ENCODE measurements at places on chromosomes 1 and 21. TPM values are rescaled to one million over a fixed set of nuclear protein-coding genes. Genes with fewer than 3 reads are reported as not detected.
A peak's percentile ranks its signal among the peaks of the same experiment; 100 is the strongest.

DNA sequence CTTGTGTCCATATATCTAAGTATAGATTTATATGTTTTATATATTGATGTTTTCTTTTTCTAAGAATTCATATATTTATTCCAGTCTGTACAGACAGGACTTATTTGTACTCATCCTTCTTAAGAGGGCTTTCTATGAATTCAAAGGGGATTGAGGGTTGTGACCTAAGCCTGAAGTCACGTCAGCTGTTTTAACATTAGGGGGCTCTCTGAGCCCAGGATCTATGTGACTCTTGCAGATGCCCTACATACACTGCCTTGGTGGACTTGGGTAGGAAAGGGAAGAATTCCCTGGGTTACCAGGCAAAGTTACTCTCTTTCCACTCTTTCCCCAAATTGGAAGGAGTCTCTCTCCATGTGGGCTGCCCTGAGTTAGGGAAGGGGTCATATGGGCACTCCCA lies 283.8 kb upstream of the DAB1 start:
- no peak for DNase-seq

The TPM3 gene
- total RNA-seq = 508 TPM

DNA sequence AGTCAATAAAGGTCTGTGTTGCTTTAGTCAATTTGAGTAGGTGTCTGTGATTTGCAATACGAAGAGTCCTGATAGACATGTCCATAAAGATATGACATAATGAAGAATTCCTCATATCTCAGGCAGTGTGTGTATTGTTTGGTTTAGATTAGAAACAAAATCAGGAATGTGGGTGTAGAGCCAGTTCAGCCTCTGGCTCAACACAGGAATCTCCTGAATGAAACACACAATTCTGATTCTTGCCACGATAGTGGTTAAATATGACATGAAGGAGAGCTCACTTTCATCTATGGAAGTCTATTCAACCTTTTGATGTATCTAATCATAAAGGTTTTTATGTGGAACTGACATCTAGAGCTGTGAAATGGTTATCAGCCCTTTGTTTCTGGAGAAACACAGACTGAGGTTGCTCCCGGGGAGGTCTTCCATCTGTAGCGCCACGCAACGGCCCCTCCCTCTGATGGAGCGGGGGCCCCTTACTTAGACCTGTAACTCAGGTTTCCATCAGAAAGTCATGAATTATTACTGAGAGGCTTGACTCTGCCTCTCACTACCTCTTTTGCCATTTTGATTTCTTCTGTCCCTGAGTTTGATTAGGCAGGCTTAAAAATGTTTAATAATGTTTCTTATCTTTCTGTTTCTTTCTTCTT lies 19.5 kb downstream of the TSPAN2 start:
- no peak for DNase-seq

The MANEAL gene
- total RNA-seq = 22.7 TPM

The SELENBP1 gene
- 13.9 TPM for total RNA-seq

DNA sequence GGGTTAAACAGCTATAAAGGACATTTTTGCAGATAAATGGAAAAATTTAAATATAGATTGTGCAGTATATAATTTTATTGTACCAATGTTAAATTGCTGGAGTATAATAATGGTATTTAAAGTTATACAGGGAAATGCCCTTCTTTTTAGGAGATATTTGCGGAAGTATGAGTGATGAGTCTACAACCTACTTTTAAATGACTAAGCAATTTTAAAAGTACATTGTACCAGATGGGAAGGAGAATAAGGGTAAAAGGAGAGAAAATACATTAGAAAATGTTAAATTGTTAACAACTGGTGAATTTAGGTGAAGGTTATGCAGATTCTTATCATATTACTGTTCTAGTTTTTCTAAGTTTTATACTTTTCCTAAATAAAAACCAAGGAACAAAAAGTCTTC lies 91.8 kb downstream of the ZZZ3 start:
- DNase-seq = no peak

DNA sequence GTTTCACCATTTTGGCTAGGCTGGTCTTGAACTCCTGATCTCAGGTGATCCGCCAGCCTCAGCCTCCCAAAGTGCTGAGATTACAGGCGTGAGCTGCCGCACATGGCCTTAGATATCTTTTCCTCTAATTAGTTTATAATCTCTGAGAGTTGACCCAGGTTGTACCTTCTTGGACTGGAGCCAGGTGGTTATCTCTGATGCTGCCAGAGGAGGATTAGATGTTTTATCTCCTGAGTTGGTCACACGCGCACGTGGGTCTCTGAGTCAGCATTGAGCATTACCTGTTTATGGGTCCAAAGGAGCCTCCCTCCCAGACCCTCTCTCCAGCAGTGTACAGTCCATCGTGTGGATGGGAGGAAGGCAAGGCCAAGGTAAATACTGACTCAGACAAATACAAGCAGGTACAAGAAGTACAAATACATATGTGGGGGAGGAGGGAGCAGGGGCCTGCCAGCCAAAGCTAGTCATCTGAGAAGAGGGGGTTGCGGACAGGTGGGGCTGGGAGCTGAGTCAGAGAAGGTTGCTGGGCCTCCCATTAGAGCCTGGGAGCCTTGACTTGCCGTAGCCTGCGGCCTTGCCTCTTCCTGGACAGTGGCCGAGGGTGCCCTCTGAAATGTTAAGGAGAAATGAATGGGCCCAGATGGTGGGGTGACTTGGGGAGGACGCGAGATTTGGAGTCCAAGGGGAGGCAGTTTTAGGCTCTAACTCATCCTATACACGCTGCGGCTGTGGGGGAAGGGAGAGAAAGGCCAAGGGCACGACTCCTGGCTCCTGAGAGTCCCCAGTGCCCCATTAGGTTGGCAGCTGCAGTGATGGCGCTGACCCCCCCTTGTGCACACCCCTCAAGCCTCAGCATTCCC lies 13.1 kb downstream of the IL6R start:
- no peak for DNase-seq

- peak; percentile 70 for DNase-seq
Measured at GRCh38 chr1:63063367-63063766, 259.0 kb upstream of the FOXD3 start.

DNA sequence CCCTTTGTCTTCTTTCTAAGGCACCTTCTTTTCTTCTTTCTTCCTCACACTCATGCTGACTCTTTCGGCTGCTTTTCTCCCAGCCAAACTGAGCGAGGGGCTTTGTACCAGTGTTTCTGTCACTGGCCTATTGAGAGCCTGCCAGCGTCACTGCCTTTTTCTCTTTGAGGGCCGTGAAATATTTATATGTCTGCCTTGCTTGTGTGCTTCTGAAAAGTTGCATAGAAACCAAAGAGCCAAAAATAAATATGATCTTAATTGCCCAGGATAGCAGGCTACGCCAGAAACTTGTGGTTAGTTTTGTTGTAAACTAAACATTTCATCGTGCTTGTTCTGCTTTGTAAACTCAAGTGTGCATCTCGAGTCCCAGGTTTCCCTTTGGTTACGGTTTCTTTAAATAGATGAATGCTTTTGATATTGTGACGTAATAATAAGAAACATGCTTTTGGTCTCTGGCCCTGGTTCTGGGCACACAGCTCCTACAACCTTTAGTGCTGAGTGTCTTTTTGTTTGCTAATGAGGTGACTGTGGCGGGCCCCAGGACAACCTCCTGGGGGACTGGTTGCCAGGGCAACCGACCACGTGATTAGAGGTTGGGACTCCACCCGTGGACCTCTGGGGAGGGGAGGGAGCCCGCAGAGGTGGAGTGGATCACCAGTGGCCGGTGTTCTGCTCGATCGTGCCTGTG lies 10.8 kb downstream of the SLC37A1 start:
- peak; percentile 61 for DNase-seq

DNA sequence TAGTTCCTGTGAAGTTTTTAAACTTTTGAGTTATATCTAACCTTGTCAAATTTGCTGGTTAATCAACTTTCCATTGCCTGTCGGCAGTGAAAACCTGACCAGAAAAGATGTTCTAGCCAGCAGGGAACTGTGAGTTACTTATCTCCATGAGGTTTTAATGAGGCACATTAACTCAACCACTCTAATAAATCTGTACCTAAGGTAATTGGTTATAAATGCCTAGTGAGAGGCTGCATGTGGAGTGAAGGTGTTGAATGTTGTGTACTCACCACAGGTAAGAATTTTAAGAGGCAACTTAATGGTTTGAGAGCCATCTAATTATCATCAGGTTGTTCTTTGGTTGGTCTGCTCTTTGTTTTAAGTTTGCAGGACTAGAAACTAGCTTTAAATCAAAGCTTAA lies 138.4 kb upstream of the LHX8 start:
- no peak for DNase-seq

- DNase-seq = no peak
Measured at GRCh38 chr1:221350091-221350490, 391.8 kb downstream of the DUSP10 start.

The VSIG8 gene
- total RNA-seq = not detected

DNA sequence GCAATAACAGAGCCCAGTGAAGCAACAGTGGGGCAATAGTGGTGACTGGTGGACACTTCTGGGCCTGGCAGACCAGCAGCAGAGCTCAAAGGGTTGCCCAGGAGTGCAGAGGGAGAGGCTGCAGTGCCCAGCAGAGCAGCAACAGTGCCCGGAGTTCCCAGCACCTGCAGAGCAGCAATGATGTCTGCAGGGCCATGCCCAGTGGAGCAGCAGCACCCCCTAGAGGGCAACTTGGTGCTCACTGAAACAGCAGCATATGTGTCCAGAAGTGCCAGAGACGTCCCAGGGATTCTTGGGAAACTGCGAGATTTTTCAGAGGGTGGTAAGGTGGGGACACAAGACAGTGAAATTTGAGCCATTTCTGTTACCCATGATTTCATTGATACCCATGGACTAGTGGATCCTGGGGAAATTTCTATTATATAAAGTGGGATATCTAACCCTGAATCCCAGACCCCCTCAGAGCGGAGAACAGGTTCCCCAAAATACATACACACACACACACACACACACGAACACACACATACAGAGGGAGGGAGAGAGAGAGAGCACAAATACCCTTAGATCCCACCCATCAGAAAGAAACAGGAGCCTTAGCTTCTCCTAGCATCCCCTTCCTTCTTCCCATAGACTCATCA lies 156.9 kb upstream of the GJB5 start:
- peak; percentile 88 for DNase-seq

The FMO3 gene
- total RNA-seq = not detected

GRCh38 chr1:60959701-60960100 lies 122.7 kb upstream of the NFIA start:
- no peak for DNase-seq

The CRYAA gene
- total RNA-seq = not detected

GRCh38 chr1:151993734-151994496 lies at the start of gene S100A10:
TSS of gene S100A10 (minus strand) at chr1:151993859. CDS start at chr1:151986230, 7,629 bp downstream.
- DNase-seq = peak; percentile 70

DNA sequence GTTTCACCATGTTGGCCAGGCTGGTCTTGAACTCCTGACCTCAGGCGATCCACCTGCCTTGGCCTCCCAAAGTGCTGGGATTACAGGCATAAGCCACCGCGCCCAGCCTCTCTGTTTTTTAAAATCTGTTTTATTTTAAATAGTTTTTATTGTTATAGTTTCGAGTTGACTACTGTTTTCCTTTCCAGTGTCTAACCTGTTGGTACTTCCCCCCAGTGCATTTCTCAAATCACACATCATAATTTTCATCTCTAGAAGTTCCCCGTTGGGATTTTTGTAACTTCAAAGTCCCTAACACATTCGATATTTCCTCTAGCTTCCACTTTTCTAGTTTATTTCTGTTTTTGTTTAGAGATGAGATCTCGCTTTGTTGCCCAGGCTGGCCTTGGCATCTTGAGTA lies 7.5 kb downstream of the HES4 start:
- no peak for DNase-seq

DNA sequence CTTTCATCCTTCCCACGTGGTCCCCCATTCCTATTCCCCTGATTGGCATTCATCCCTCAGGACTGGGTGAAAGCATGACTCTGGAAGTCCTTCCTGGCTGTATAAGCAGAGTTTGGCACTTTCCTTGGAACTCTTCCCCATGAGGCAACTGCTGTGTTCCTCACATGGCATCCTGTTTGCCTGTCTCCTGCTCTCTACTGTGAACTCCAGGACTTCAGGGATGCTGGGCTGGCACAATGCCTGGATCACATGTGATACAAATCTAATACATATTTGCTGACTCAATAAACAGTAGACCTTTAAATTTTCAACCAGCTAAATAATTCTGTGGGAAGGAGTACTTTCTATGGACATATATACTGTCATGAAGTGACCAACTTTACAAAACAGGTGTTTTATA lies 46.8 kb upstream of the EDEM3 start:
- DNase-seq = no peak

The TLCD4 gene
- total RNA-seq = 2.0 TPM

DNA sequence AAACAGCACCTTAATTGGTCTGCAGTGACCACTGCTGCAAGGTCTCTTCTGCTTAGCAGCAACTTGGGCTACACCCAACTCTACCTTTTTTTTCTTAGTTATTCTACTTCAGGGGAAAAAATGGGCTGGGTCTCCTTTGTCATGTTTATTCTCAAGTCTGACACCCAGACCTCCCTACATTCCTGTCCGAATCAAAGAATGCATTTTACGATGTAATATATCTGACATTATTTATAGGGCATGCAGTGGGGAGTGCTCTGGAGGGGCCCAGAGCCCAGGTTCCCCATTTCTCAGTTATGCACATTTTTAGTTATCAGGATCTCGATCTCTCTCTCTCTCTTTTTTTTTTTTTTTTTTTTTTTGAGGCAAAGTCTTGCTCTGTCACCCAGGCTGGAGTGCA lies 50.5 kb downstream of the OPTC start:
- DNase-seq = no peak

The SLC44A3 gene
- 4.8 TPM for total RNA-seq

- DNase-seq = no peak
Measured at GRCh38 chr21:45747802-45748445, 104.4 kb downstream of the PCBP3 start.

DNA sequence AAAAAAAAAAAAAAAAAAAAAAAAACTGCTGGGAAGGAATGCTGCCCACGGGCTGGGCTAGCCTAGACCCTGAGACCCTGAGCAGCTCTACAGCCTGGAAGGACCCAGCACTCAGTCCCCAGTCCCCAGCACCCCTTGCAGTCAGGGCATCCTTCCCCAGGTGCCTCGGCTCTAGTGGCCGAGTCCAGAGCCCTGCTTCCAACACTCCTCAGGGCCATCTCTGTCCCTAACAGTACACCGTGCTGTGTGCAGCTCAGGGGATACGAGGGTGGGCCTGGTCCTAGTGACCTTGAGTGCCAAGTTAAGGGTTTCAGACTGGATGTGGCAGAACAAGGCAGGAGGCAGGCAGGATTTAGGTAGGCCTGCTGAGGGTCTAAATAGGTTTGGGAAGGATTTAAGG lies 50.2 kb upstream of the LRP8 start:
- peak; percentile 14 for DNase-seq

DNA sequence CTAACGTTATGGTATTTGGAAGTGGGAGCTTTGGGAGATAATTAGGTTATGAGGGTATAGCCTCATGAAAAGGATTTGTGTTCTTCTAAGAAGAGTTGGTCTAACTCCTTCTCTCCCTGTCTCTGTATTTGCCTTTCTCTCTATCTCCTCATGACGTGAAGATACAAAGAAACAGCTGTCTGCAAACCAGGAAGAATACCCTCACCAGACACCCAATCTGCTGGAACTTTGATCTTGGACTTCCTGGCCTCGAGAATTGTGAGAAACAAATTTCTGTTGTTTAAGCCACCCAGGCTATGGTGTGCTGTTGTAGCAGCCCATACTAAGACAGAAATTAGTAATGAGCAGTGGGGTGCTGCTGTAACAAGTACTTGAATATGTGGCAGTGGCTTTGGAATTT lies 16.1 kb downstream of the C1orf141 start:
- DNase-seq = no peak

GRCh38 chr1:157488156-157488555 lies 64.2 kb downstream of the FCRL5 start:
- no peak for DNase-seq
